PC-9 (cell line): ENCODE measurements at places on chromosomes 5 and 9. TPM values are rescaled to one million over a fixed set of nuclear protein-coding genes. Genes with fewer than 3 reads are reported as not detected.

ZBTB34 gene
- total RNA-seq: 8.2 and 9.0 TPM in 2 replicates

MAMDC2 gene
- 1.7 and 2.7 TPM in 2 replicates for total RNA-seq

SCAMP1 gene
- 38.7 and 41.1 TPM in 2 replicates for total RNA-seq

CCDC171 gene
- total RNA-seq: 2.4 and 2.5 TPM in 2 replicates

SPATA6L gene
- 5.9 and 7.1 TPM in 2 replicates for total RNA-seq

OMD gene
- total RNA-seq: not detected in 2 replicates

SIL1 gene
- total RNA-seq: 40.4 and 46.5 TPM in 2 replicates

IRX1 gene
- total RNA-seq: not detected in 2 replicates

PRELID1 gene
- 189 and 209 TPM in 2 replicates for total RNA-seq

SIMC1 gene
- total RNA-seq: 6.5 and 7.3 TPM in 2 replicates

CYLC2 gene
- total RNA-seq: not detected in 2 replicates

UBE2QL1 gene
- not detected in 2 replicates for total RNA-seq

ARAP3 gene
- total RNA-seq: 25.8 and 28.0 TPM in 2 replicates

MYMK gene
- total RNA-seq: not detected in 2 replicates

SPATA31C1 gene
- total RNA-seq: not detected in 2 replicates

GFI1B gene
- total RNA-seq: not detected in 2 replicates

UBAP2 gene
- 21.2 and 27.6 TPM in 2 replicates for total RNA-seq
